Aorta (tissue), 5 donors: ENCODE measurements at places on chromosomes 16 and 17. TPM values are rescaled to one million over a fixed set of nuclear protein-coding genes. Genes with fewer than 3 reads are reported as not detected.

ZFP3 gene
- total RNA-seq: 4.0 TPM

RAB26 gene
- total RNA-seq: 0.51 TPM

CSNK2A2 gene
- total RNA-seq: 56.8 TPM

C16orf92 gene
- not detected for total RNA-seq

TNFRSF13B gene
- total RNA-seq: not detected

SEPTIN1 gene
- total RNA-seq: 6.1 TPM

NETO2 gene
- 2.0 TPM for total RNA-seq

ZNF205 gene
- total RNA-seq: 7.1 TPM

BCAR1 gene
- total RNA-seq: 125 TPM

WSCD1 gene
- 10.7 TPM for total RNA-seq
